GM12864 (cell line): ENCODE measurements at places on chromosomes 7 and 10.

DNA sequence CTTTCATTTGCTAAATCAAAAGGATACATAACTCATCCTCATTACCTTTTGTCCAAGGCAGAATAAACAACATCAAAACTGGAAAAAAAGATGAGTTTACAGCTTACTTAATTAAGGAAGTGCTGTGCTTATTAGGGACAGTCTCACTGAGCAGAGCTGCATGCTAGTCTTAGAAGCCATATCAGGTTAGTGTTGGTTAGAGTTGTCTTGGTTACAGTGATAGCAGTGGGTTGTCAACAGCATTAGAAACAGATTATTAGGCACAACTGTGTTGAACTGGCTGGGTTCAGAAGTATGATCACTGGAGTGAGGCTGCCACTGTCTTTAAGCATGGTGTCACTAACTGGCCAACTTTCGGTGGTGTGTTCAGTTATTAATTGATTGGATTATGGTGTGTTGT, 503.9 kb upstream of the IGFBP3 start:
- no peak for DNase-seq

GRCh38 chr7:143229054-143229790, 7.4 kb downstream of the TAS2R40 start:
- no peak for DNase-seq

DNA sequence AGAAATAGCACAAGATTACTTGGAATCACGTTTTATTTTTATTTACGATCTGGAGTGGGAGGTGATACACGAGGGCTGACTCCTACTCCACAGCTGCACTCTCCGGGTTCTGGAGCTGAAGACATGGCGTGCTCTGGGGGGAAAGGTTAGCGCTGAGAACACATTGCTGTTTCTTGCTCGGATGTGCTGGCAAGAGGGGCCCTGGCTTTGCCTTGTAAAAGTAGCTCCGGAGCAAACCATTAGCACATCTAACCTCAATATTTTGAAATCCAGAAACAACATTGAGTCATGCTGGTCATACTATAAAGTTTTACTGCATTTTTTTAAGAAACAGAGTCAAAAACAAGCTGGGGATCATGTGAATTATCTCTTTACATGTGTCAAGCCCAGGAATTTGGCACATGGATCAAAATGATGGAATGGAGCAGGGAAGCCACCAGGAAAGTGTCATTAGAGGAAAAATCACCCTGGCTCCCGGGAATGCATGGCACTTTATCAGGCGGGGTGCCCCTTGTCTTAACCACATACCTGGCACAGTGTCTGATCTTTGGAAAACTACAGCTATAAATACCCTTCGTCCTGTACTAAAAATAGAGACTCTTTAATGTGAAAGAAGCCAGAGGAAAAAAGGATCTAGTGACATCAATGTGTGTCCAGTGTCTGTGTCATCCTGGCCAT, 31.6 kb upstream of the LYZL1 start:
- DNase-seq = no peak

DNA sequence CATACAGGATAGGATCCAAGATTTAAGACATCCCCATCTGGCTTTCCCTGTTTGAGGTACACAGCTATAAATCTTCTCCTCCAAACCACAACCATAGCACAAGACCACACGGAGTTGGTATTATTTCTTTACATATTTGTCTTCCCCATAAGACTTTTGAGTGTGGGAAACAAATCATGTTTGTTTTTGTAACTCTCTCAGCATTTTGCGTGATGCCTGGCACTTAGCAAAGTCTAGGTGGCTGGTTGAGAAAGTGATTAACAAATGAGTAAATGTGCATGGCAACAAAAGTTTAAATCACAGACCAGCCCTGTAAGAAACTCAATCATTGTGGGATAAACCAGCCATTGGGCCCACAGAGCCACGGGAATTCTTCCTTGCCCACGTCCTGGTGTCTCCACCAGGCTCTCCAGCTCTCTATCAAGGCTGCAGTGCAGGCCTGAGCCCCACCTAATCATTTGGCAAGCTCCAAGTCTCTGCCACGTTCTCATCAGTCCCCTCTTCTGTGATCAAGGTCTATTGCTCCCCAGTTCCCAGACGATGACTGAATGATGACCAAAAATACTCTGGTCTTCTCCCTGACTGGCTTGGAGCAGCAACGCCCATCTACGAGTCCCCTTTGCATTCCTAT, 317.8 kb downstream of the TNS3 start:
- DNase-seq = no peak

GRCh38 chr7:84941291-84941690, 245.6 kb downstream of the SEMA3D start:
- DNase-seq = no peak

DNA sequence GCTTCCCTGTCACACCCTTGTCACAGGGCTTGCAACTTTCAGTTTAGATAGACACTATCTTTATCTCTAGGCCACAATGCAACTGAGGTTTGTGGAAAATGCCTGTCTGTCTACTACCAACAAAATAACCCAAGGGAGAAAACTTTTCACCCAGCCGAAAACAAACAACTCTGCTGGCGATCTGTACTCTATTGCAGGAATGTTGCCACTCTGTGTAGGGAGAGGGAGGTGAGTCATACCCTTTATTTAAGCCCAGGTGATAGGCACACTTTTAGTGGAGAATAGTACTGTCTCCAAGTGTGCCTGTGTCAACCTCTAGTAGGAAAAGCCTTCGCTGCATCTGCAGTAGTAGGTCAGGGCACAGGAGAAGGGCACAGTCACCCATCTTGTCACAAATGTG, 108.3 kb downstream of the SLC25A40 start:
- DNase-seq = no peak

GRCh38 chr7:98493030-98493778, 92.3 kb upstream of the BAIAP2L1 start:
- no peak for DNase-seq

DNA sequence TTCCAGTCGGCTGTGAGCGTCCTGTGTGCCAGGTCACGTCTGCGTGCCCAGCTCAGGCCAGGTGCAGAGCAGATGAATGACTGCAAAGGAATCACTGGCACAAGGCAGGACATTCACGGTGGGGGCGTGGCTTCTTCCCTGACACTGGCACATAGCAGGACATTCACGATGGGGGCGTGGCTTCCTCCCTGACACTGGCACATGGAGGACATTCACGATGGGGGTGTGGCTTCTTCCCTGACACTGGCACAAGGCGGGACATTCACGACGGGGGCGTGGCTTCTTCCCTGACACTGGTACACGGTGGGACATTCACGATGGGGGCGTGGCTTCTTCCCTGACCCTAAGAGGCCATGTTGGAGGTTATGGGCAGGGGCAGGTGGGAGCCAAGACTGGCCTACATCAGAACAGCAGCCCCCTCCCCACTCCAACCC, 64.3 kb downstream of the MYL10 start:
- DNase-seq = no peak

GRCh38 chr10:69897999-69898398, 96.3 kb downstream of the COL13A1 start:
- DNase-seq = no peak

- DNase-seq = no peak
Measured at GRCh38 chr10:86306628-86307278, 59.8 kb downstream of the GRID1 start.

DNA sequence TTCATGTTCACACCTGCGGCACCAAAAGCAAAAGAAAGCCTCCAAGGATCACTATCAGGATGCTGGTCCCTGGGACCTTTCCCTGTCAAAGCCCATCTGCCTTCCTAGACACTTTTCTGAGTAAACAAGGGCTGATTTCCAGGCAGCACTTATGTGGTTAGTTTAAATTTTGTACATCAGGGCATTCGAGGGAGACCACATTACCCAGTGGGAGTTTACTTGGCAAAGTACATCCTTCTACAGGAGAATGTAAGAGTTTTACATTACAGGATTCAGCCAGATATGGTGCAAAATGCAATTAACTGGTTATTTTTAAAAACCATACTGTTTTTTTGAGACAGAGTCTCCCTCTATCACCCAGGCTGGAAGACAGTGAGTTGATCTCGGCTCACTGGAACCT, 132.1 kb downstream of the CSTF2T start:
- DNase-seq = no peak

DNA sequence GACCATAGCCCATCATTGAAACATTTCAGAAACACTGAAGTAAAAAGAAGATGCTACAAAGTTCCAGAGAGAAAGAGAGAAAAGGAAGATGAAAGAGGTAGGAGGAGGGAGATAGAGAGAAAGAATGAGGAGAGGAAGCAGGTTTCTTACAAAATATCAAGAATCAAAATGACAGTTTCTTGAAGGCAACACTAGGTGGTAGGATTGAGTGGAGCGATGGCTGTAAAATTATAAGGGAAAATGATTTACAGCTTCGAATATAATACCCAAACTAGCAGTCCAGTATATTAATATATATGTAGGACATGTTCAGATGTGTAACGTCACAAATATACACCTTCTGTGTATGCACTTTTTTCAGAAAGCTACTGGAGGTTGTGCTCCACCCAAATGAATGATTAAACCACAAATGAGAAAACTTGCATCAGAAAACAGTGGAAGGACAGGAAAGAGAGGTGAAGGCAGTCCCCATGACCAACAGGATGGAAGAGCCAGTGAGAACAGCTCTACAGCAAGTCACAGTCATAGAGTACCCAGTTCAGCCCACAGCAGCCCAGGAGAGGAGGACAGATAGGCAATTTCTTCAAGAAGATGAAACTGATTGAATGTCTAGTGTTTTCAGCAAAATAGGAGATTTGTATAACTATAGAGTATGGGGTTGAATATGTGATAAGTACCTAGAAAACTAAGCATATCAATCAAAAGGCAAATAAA, 151.5 kb upstream of the TARP start:
- no peak for DNase-seq

DNA sequence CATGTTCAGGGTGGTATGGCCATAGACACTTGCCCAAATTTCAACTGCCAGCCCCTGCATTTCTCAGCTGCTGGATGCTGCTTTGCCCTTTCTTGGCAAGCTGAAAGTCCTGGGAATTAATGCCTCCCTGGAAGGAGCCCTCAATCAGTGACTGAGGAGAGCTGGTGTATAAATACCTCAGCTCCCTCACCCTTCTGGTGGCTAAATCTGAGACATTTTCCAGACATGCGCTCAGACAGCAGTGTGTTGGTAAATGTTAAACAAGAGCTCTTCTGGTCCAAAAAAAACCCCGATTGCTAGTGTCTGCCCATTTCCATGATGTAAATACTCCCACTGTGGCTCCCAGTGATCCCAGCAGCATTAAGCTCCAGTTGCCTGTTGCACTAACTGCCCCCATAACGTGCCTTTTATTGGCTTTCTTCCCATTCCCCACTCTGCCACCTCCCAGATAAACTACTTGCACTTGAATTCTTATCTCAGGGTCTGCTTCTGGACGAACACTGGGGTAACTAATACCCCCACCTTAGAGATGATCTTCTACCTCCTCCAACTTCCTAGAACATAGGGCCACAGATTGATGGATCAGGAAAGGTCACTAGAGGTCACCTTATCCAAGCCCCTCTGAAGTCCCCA, 6.7 kb upstream of the MYH16 start:
- no peak for DNase-seq

- DNase-seq = no peak
Measured at GRCh38 chr10:15805395-15806058, 54.8 kb downstream of the MINDY3 start.

DNA sequence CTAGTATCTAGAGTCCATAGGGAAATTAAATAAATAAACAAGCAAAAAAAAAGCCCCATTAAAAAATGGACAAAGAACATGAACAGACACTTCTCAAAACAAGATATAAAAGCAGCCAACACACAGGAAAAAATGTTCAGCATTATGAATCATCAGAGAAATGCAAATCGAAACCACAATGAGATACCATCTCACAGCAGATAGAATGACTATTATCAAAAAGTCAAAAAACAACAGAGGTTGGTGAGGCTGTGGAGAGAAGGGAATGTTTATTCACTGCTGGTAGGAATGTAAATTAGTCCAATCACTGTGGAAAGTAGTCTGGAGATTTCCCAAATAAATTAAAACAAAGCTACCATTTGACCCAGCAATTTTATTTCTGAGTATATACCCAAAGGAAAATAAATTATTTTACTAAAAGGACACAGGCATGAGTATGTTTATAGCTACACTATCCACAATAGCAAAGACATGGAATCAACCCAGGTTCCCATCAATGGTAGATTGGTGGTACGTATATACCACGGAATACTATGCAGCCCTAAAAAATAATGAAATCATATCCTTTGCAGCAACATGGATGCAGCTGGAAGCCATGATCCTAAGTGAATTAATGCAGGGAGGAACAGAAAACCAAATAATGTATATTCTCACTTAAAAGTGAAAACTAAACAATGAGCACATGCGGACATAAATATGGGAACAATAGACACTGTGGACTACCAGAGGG, 366.5 kb upstream of the SEMA3C start:
- no peak for DNase-seq

DNA sequence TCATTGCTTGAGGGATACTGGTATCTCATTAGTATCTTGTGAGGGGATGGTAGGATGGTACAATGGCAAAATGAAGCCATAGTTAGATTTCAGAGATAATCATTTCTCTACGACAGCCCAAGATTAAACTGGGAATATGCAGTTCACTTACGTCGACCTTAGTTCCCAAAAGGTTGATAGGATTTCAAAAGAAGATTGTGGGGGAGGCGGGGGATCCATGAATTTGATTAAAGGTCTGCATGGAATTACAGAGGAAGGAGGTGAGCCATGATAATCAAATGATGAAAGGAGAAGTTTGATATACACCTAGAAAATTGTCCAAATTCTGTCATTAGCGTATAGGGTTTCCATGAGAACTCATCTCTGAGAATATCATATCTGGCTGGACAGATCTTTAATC, 206.6 kb downstream of the CELF2 start:
- no peak for DNase-seq

GRCh38 chr7:133197972-133198544, 54.8 kb upstream of the EXOC4 start:
- DNase-seq = no peak

- no peak for DNase-seq
Measured at GRCh38 chr10:31648966-31649365, 279.7 kb downstream of the ARHGAP12 start.
